ENCODE measurements at places on chromosomes 4 and X.

DNA sequence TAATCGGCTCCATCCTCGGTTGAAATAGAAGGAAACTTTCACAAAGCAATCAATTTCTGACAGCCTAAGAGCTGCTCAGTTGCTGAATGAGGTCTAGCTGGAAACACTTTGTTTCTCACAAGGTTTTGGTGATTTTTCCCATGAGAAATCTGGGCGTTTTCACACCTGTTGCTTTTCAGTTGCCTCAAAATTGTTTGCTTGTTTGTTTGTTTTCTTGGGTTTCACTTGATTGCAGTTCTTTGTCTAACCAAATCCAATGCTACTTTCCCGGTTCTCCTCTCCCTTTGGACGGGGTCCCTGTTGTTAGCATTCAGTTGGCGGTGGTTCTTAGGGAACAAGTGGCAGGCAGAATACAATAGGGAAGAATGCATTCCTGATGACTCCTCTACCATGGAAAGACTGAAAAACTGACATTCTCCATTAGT lies 135.5 kb downstream of the PALLD start:
- no peak for DNase-seq

DNA sequence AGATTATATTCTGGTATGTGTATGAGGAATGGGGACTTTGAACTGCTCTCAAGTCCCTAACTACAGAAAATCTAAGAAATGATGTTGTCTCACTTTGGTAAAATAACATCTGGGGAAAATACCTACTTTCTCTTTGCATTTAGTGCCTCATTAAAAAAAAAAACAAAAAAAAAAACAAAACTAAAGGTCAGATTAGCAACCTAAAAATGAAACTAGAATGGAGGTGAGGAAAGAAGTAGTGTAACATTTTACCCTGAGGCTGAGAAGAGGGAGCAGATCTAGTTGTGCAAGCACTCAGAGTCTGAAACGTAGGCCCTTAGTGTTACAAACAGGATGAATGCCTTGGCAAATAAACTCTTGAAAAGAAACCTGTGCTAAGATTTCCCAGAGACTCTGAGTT lies 56.0 kb downstream of the VGLL1 start:
- no peak for DNase-seq

GRCh38 chr4:76655566-76656479 lies 220.8 kb downstream of the SHROOM3 start:
- no peak for DNase-seq

DNA sequence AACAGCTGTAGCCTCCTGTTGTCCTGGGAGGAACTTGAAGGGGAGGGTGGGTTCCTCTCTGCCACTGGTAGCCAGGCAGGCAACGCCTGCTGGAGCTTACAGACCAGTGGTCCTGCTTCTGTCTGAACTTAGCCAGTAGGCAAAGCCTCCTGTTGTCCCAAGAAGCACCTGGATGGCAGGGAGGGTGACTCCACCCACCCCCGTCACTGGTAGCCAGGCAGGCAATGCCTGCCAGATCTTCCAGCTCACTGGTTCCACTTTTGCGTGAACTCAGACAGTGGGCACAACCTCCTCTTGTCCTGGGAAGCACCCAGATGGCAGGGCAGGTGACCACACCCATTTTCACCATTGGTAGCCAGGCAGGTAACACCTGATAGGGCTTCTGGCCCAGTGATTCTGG lies 203.5 kb upstream of the DIPK2B start:
- DNase-seq = no peak

GRCh38 chr4:15400981-15401671 lies 26.7 kb upstream of the C1QTNF7 start:
- no peak for DNase-seq

DNA sequence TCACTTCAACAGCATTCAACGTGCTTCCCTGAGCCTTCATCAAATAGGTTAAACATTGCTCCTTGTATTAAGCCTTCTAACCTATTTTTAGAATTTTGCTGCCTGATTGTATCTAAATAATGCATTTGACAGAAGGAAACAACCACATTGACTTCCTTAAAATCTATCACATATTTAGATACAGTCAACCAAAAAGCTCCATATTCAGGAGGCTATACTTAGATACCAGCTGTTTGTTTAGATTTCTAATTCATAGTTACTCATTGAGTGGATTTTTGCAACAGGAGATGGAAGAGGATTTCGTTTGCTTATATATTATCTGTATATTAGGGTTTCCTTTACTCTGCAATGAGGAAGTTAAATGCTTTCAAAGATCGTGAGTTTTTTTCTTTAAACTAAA lies 241.1 kb upstream of the PPP1R2C start:
- DNase-seq = no peak

DNA sequence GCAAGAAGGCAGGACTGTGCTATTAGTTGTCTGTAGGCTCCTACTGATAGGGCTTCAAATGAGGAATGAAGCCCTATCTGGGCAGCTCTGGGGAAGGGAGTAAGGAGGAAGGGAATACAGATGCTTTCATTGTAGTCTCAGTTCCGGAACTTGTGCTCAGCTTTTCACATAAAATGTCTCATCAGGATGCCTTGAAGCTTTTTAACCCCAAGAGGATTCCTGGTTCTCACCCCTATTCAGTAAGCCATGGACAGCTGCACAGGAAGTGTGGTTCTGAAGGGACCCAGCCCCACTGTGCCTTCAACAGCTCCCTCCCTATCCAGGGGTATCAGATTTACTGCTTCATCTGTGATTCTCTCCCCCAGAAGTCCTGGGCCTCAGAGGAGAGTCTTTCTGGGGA lies 5.0 kb downstream of the ARMCX5 start:
- DNase-seq = no peak

DNA sequence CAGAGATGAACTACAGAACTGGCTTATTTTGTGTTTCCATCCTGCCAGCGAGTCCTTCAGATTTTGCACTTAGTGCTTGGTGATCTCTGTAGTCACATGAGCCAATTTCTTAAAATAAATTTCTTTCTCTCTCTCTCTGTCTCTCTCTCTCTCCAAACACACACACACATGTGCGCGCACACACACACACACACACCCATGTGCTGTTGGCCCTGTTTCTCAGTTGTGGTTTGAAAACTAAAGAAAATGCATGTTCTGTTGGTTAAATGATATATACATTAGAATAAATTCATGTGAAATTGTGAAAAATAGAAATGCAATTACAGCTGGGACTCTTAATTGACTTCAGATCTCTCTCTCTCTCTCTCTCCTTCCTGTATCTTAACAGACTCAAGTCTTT lies 399.3 kb downstream of the FAT4 start:
- DNase-seq = no peak

DNA sequence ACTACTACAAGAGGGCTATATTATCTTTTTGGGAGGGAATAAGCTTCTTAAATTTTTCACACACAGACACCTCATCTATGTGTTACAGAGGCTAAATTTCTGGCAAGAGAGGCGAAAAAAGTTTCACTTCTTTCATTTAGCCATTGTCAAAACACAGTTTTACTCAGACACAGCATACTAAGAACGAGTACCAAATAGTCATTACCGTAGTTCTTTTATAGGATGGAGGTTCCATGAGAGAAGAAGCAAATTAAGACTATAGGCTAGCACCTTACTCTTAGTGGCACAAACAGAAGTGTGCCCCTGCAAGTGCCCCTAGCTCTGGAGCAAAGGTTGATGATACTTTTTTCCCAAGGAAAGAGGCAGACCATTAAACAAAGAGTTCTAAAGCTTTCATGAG lies 26.2 kb downstream of the UGT2B7 start:
- DNase-seq = no peak

- DNase-seq = peak; percentile 88
Measured at GRCh38 chr4:170008371-170008770, 17.8 kb downstream of the MFAP3L start.

DNA sequence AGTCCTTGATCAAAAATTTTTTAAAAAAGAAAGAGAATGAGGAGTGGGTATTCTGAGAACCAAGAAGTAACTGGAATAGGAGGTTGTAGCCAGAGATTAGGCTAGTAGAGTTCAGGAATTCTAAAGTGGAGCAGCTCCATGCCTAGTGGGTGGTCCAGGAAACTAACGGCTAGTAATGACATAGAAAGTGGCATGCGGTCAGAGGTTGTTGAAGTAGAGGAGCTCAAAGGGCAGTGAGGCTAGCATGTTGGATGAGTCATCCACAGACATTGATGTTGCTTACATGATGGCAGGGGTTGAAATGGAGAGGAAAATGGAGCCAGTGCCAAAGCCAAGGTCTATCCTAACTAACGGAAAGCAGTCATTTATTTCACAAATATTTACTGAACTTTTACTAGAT lies 42.1 kb downstream of the TEX13B start:
- no peak for DNase-seq

DNA sequence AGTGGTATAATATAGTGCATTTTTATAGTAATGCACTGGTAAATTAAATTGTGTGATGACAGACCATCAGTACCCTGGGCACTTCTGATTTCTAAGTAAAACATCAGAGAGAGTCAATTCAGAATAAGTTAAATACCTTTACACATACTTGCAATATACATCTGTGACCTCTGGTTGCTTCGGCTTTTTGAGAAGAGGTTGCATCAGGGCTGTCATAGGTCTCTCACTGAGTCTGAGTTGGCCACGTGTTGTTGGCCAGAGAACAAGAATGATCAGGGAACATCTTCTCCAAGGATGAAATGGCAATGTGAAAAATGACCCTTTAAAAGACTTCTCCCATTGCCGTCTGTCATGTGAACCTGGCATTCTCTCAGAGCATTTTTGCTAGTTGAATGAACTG lies 36.9 kb upstream of the PUDP start:
- DNase-seq = no peak

DNA sequence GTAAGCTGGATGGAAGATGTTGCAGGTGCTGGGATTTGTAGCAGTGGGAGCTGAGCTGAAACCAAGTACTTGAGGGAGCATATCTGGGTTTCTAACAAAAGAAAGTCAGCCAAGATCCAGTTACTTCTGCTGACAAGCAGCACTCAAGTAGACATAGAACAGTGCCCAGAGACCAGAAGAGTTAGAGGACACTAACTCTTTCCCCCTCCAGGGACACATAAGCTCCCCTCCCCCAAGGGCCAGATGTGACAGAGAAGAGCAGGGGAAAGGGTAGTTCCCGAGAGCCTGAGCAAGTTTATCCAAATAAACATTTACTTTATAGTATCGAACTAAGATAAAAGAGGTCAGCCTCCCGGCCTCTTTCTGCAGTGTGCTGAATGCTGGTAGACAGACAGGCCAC lies 12.2 kb downstream of the TRPC3 start:
- no peak for DNase-seq

DNA sequence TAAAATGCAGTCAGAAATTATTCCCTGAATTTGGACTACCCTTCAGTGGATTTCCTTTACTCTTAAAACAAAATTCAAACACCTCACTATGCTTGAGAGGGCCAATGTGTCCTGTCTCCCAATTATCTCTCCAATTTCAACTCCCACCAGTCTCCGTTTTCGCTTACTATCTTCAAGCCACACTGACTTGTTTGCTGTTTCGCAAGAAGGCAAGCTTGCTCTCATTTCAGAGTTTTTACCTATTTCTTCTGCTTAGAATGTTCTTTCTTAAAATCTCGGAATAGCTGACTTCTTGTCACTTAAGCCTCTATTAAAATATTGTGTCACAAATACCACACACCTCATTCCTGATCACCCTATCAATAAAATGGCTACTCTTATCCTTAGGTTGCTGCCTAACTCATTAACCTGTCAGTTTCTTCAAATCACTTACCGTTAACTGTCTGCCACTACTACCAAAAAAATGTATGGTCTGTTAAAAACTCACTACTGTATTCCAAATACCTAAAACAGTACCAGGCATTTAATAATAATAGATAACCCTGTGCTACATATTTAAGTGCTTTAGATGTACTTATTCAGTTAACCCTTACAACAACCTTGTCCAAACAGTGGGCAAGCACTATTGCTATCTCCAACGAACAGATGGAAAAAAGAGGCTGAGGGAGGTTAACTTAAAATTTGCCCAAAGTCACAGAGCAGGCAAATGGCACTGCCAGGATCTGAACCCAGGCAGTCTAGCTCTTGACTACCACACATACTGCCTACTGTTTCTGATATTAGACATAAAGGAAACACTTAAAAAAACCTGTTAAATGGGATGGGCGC lies 2.9 kb downstream of the UBA6 start:
- DNase-seq = no peak

DNA sequence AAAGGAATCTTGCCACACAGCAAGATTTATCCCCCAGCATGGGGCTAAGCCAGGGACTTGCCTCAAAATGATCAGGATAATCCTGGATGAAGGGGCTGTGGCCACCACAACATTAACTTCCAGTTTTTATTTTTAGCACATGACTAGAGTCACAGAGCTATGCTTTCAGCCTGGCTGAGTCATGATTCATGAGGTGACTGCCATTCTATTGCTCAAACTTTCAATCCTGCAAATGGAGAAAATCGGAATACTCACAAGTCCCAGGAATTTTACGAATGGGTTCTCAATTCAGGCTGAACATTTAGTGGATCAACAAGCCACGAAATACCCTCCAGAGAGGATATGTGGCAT lies 70.7 kb upstream of the HPGD start:
- no peak for DNase-seq

DNA sequence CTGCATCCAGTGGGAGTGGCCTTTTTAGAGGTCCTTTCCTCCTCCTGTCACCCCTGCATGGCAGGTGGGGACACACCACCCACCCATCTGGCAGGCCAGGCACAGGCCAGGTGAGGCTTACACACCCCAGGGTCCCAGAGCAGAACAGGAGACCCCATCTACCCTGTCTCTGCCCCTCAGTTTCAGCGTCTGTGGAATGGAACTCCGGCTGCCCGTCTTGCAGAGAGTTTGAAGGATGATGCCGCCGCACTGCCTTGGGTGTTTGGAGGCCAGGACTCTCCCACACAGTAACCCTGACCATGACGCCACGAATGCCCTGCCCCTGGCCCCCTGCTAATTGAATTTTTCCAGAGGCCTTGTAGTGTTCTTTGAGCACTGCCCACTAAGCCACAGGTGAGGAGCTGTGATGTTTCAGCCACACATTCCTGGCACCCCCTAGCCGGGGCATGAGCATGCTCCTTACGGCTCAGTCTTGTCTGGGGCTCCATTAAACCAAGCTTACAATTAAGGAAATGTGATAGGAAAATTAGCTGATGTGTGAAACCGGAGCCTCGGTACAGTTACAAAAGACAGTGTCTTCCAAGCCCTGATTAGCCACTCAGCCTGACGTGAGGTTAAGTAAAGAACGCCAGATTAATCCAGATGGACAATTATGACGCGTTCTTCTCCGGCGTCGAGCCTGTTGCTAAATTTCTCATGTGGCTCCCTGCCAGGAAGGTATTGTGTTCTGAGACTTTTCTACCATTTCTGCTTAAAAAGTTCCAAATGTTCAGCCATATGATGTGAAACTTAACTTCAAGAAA lies 39.3 kb downstream of the HMX1 start:
- no peak for DNase-seq

DNA sequence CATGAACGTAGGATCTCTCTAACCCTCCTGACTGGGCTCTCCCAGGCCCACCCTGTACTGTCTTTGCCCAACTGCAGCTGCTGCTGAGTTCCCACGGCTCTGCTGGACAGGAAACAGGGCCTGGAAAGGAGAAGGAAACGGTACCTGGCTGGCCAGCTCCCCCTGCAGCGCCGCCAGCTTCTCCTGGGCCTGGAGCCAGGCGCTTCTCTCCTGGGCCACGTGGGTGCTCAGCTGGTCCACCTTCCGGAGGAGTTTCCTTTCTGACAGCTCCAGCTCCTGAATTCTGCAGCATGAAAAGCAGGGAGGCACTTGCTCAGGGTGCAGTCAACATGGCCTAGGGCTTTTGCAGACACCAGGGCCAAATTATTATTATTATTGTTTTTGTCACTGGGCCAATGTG lies 6.5 kb downstream of the C4orf50 start:
- no peak for DNase-seq

All from hematopoietic multipotent progenitor cell treated with erythropoietin and hydrocortisone succinate and interleukin-3 and kit ligand, for 17 days (in vitro differentiated cells).